Activated effector memory CD4-positive, alpha-beta T cell treated with Interleukin-2 at 50 U/mL for 16 hours (primary cell): ENCODE measurements at places on chromosomes 12 and 14.

DNA sequence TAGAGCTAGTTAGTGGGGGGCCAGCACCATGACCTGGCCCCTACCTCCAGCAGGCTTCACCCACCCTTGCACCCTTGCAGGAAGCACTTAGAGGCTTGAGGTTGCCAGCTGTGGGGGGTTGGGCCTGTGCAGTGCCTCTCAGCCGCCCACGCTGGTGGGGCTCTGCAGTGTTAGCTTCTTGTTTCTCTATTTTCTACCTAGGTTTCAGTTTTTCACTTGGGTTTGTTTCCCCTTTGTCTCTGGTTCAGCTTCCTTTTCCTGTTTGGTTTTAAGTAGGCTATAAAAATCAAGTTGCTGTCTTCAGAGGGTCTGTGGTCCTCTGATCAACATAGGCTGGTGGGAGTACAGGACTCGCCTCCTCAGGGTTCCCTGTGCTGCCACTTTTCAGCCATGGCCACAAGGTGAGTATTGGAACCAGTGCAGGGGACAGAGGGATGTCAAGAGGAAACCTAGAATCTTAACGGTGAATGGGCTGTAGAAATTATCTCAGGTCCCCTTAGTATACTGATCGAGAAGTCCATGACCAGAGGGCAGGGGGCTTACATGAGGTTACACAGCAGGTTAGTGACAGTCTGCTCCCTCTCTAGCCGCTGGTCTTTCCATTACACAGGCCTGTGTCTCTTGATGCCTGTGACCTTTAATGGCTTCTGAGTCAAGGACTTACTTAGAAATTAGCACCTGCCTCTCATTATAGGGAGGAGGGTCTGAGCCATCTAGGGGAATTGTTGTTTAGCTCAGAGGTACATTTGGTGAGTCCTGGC lies at the start of gene EVL:
EVL (plus strand) TSS at position 312 of the 761 bp plus-strand sequence; CDS start at position 391, 79 bp downstream.
- peak; percentile 72 for DNase-seq

- DNase-seq, result no peak
Observed at GRCh38 chr12:49094160-49094974, at the start of gene DHH. Gene DHH (minus strand): TSS chr12:49094801. CDS start chr12:49094512, 289 bp downstream.

DNA sequence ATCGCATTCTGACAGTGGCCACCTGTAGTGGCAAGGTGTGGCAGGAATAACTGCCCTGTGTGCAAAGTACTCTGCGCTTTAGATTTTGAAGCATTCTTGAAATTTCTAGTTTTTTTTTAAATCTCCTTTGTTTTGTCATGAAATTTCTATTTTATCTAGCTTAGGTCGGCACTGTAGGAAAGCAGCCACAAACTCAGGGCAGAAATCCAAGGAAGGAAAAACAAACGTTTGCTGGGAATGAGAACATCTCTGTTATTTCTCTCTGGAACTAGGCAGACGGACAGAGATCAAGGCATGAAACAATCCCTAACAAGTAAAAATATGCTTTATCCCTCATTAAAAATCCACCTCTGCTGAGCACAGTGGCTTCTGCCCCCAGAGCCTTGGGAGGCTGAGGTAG lies 1.3 kb upstream of the NR2C1 start:
- no peak for DNase-seq

- DNase-seq, result no peak
Observed at GRCh38 chr14:80315681-80316080, 104.4 kb upstream of the DIO2 start.
